ENCODE measurements at places on chromosomes 4 and X.

GRCh38 chr4:98833384-98833783, 95.5 kb downstream of the EIF4E start:
- no peak for DNase-seq

- no peak for DNase-seq
Observed at GRCh38 chrX:41245641-41246040, 88.3 kb upstream of the DDX3X start.

GRCh38 chrX:54922547-54922946, 1.9 kb downstream of the TRO start:
- DNase-seq: no peak

GRCh38 chr4:24791043-24791442, 4.3 kb upstream of the SOD3 start:
- no peak for DNase-seq
